Hypothalamus (tissue), 51 donors: ENCODE measurements at places on chromosomes 5 and 9.

GRCh38 chr5:56402266-56403220, 169.4 kb upstream of the ANKRD55 start:
- no peak for DNase-seq

- DNase-seq: no peak
Measured at GRCh38 chr9:18768951-18769622, 263.9 kb downstream of the SAXO1 start.

GRCh38 chr5:89842531-89842930, 567.0 kb downstream of the CETN3 start:
- no peak for DNase-seq

DNA sequence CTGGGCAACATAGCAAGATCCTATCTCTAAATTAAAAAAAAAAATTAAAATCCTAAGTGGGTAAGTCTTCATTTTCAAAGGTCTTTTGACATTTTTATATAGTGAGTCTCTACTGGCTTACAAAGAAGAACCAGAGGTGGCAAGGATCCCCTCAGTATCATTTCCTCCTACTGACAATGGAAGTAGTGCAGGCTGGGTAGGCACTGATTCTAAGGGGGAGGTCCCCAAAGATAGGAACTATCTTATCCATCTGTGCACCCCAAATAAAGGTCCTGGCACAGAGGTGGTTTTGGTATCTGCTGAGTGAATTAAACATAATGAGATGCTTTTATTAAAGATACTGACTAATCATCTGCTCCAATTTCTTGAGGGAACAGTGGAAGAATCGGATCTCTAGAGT, 4.2 kb downstream of the FAM193B start:
- DNase-seq: no peak

- DNase-seq: no peak
Measured at GRCh38 chr5:155746367-155747038, 580.5 kb upstream of the SGCD start.

DNA sequence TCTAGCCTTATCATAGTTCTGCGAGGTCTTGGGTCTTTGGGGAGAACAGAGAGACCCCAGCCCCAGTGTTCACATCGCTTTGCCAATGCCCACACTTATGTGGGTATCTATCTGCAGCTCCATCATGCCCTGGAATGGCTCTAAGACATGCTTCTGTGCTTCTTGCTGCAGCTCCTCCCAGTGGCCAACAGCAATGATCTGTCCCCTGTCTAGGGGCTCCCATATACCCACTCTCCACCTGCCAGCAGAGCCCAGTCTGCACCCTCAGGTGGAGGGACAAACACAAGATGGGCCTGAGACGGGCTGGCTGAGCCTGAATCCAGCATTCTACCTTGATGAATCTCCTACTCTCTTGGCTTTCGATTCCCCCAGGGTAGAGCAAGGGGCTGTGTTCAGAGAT, 14.6 kb upstream of the DAP start:
- no peak for DNase-seq

DNA sequence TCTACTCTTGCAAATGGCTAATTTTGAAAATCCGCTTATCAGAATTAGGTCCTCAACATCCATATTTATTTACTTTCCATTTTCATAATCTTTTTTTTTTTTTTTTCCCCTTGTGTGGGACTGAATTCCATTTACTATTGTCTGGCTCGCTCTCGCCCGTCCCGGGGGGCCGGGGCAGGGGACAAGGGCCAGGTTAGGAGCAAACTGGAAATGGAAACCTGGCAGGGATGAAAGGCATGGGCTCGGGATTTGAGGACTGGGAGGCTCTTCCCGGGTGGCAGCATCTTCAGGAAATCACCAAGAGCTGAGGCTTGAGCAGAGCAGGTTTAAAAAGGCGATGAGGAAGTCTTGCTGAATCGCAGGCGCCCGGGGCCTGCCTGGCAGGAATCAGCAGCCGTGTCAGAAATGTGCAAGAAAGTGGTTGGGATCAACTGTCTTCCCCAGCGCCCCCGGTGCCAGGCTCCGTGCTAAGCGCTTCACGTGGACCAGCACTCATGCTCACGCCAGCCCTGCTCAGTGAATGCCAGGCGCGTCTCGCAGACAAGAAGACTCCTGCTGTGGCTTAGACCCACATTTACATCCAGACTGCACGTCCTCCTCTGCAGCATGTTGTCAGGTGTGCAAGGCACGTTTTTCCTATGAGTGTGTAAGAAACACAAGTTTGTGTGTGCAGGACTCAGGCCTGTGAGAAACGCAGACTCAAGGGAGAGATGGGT, 66.3 kb upstream of the UNC5A start:
- DNase-seq: no peak

GRCh38 chr5:178223828-178224335, 8.7 kb downstream of the PHYKPL start:
- DNase-seq: no peak

GRCh38 chr5:156942064-156942463, 21.0 kb downstream of the TIMD4 start:
- no peak for DNase-seq

DNA sequence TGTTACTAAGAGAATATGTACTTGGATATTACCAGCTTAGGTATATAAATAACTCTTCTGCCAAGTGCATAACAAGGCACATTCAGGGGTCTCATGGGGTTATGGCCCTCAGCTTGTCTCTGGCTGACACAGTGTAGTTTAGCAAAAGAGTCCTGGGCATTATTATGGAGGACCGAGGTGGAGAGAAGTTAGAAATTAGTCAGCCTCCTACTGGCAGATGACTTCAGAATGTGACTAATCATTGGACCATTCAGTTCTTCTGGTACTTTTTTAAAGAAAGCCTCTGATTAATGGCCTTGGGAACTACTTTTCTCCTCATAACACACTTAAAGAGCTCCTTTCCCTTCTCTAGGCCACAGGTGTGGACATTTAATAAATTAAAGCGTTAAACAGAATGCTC, 178.9 kb downstream of the SH3GL2 start:
- DNase-seq: no peak

GRCh38 chr5:180646963-180647305, 2.5 kb downstream of the FLT4 start:
- DNase-seq: no peak

GRCh38 chr5:135248801-135249231, 150.2 kb downstream of the MACROH2A1 start:
- DNase-seq: no peak

DNA sequence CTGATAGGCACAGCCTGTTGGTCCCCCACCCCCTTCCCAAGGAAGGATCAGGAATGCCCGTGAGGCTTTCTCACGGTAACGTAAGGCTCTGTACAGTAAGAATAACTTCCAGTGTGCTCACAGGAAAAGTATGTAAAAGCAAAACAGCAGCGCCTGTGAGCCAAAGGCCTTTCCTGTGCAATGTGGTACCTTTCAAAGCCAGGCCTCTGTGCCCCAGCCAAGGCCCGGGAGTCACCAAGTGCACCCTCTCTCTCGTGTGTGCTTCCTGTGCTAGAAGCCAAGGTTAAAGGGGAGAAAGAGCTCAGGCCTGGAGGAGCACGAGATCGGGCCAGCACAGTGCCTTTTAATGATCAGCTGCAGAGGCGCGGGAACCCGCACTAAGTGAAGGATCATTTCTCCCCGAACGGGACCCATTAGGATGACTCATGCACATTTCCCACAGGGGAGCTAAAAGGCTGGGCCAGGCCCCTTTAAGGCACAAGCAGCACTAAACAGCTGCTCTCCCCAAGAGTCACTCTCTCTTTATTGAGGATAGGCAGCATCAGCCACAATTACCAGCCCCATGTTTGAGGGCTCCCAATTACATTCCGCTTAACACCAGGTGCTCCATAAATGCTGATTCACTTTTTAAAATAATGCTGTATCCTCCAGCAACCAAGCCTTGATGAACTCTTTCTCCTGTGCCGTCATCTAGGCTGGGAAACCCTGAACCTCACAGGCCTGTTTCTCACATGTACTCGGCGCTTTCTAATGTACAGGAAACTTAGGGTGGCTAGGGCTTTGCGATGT, 42.8 kb downstream of the SHB start:
- DNase-seq: no peak

DNA sequence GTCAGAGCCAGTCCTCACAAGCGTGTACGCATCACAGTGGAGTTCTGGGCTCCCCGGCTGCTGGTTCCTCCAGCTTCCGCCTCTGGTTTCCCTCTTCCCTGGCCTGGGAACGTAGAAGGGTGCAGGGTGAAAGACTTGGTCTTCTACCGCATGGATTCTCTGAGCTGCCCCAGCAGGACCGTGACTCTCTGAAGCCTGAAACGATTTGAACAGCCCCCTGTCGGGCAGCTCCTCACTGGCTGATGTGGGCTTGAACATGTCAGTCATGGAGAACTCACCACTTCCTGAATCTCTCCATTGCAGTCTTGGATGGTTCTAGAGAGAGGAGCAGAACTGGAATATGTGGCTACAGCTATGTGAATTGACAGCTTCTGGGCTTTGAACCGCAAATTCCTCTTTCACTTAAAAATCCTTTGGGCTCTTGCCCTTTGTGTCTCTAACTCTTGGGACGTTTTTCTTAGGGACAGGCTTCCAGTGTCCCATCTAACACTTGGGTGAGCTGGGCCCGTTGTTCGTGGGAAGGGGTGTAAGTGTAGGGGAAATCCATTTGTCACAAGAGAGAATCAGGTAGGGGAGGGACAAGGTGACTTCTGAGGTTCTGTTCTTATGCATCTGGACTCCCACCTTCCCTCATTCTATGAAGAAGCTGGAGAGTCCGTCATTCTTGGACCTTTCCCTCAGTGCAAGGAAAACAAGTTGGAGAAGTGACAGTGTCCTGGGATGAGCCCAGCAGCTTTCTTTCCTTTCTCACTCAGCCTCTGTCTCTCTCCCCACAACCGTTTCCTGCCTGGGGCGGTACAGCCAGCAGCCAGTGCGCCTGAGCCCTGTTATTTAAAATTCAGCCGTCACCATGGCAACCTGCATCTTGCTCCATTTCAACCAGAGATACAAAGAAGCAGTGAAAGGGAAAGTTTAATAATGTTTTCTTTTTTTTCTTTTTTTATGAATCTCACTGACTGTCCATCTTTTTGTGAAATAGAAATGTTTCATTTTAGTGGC, 84.7 kb downstream of the PTTG1 start:
- DNase-seq: peak; percentile 55

DNA sequence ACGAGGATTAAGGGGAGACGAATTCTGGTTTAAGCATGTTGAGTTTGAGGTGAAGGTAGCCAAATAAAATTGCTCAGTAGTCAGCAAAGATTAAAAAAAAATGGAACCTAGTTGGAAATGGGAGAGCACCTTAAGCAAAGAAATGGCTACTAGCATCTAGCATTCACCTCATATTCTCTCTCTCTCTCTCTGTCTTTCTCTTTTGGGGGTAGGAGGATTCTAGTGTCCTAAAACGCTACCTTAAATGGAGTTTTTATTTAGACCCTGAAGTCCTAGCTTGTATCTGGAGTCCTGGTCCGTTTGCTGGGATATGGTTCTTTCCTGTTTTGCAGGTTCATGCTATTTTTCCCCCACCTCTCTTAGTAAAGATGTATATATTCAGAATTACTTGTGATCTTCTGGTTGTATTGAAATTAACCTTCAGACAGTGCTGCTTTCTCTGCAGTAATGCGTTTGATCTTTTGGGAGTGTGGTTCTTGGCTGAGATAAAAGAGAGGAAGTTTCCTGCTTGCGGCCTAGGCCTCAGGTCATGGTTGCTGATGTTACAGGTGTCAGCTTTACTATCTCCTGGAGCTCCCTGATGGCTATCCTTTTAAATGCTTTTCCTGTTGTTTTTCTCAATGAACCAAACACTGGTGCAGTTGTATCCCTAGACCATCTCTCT, 8.0 kb downstream of the TGFBR1 start:
- no peak for DNase-seq

DNA sequence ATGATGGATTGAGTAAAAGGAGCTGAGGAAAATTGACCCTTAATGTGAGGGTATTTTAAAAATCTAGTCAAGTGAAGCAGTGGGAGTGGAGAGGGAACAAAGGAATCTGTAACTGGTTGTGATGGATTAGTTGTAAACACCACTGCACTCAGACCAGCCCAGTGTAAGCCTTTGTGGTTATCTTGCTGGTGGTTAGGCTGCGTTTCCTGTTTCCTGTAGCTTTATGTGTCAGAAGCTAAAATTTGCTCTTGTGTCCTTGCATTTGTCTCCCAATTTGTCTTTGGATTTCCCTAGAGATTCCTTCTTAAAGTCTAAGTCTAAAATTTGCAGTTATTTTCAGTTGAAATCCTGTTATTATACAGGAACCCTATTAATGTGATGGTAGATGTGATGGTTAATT, 6.3 kb downstream of the IFNA21 start:
- no peak for DNase-seq

DNA sequence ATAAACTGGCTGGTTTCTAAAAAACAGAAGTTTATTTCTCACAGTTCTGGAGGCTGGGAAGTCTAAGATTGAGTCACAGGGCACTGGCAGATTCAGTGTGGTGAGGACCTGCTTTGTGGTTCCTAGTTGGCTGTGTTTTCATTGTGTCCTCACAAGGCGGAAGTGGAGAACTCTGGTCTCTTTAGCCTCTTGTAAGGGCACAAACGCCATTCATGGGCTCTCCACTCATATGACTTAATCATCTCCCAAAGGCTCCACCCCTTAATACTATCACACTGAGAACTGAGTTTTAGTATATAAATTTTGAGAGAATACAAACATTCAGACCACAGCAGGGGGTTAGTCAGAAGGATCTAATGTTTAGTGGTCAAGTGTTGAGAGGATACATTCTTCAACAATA, 208.2 kb downstream of the SEC61B start:
- no peak for DNase-seq

- DNase-seq: no peak
Measured at GRCh38 chr5:148839960-148840359, 13.5 kb downstream of the ADRB2 start.

DNA sequence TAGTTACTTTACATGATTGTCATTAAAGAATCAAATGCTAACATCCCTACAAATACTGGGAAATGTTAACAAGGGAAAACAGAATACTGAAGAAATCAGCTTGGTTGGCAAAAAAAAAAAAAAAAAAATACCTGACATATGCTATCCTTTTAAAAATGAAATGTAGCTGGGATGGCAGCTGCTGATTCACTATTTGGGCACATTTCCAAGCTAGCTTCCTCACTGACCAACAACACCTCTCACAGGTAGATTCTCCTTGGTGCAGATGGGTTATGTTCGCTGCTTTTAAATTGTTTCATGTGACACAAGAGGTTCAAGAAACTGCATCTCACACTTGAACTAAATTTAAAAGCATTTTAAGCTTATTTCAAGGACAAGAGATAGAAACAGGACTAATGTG, 6.1 kb upstream of the PRUNE2 start:
- DNase-seq: no peak

DNA sequence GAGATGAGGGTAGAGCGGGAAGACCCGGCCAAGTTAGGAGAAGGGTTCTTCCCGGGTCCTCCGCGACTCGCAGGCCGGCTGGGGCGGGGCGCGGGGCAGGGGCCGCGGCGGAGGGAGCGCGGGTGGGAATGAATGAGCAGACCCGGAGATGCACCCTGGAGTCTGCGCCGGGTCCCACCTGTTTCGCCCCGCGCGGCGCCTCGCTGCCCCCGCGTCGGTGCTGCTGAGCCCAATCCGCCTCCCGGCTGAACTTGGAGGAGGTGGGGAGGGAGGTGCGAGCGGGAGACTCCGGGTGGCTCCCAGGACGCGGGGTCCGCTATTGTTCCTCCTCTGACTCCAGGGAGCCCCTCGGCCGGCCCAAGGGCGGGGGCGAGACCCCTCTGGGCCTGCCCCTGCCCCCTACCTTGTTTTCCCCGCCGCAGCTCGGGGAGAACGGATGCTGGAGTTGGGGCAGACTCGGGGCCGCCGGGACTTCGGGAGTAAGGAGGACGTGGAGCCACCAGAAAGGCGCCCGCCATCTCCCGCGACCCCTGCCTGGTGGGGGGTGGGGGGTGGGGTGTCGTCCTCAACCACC, 659 bp downstream of the RAI14 start:
- no peak for DNase-seq

GRCh38 chr9:14981291-14981950, 71.2 kb upstream of the FREM1 start:
- no peak for DNase-seq

GRCh38 chr5:109324351-109324750, 85.4 kb downstream of the PJA2 start:
- no peak for DNase-seq
